ENCODE measurements at places on chromosomes 7 and 10. TPM values are rescaled to one million over a fixed set of nuclear protein-coding genes. Genes with fewer than 3 reads are reported as not detected.

GRCh38 chr10:103458720-103459119 lies at the start of gene CALHM1:
CALHM1 (minus strand) TSS chr10:103458900; CDS start chr10:103458751, 149 bp downstream.
- no peak for DNase-seq

Gene COL26A1
- 34.3 TPM for polyA plus RNA-seq

Gene BTBD16
- polyA plus RNA-seq: 0.37 TPM

Gene REEP3
- polyA plus RNA-seq: 26.3 TPM

DNA sequence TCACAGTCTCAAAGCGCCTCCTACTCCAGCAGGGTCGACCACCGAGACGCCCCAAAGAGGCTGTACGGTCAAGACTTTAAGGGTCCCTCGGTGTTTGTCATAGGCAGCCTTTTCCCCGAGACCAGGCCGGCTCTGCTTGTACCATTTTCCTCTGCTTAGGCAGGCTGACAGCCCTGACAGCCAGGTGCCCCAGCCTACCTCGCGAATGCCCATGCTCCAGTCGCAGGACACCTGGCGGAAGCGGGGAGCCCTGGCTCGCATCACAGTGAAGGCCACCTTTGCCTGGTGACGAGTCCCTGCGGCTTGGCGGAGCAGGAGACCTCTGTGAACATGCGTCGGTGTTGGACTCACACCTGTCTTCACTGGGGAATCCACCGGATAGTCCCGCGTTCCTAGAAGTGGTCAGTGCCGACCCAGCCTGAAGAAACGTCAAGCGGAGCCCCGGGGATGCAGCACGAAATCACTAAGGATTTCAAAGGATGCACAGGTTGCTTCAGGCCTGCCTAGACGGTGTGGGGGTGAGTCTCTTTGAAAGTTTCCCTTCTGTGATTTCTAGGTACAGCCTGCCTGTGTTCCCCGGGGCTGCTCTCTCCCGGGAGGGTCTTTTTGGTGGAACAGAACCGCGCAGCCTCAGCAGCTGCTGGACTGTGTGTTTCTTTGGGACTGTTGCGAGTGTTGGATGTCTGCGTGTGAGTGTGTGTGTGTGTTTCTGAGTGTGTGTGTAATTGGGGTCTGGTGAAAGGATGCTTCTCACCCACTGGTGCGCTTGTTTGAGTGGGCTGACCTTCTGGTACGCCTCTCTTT lies 30.5 kb upstream of the ZNF273 start:
- DNase-seq: no peak

DNA sequence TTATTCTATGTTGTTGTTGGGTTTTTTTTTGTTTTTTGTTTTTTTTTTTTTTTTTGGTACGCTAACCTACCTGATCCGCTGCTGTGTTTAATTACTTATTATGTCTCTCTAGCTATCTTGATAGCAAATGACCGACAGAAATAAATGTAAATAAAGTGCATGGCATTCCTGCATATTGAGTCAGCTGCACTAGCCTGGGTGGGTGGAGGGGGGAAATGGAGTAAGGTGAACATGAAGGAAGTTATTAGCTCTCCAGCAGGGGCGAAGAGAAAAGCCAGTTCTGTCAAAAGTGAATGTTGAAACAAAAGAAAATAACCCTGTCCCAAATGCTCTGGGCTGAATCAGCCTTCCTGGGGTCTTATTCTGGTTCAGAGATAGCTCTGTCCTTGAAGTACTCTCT lies 210.7 kb upstream of the MDFIC start:
- DNase-seq: no peak

Gene TRIL
- polyA plus RNA-seq: 55.0 TPM

GRCh38 chr10:7102557-7103349 lies 308.1 kb downstream of the SFMBT2 start:
- no peak for DNase-seq

- DNase-seq: no peak
Measured at GRCh38 chr7:12722636-12723605, 35.5 kb downstream of the ARL4A start.

- no peak for DNase-seq
Measured at GRCh38 chr7:92768501-92769393, 67.6 kb downstream of the CDK6 start.

DNA sequence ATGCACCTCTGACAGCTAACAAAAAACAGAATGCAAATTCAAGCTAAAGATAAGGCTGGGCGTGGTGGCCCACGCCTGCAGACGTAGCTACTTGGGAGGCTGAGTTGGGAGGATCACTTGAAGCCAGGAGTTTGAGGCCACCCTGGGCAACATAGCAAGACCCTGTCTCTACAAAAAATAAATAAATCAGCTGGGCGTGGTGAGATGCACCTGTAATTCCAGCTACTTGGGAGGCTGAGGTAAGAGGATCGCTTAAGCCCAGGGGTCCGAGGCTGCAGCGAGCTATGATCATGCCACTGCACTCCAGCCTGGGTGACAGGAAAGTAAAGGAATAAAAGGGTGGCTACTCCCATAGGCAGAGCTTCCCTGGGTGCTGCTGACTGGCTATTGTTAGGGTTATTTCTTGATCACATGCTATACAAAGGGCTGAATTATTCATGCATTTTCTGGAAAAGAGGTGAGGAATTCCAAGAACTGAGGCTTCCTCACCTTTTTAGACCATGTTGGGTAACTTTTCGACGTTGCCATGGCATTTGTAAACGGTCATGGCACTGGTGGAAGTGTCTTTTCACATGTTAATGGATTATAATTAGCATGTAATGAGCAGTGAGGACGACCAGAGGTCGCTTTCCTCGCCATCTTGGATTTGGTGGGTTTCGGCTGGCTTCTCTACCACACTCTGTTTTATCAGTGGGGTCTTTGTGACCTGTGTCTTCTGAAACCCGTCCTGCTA lies 6.9 kb upstream of the PSMG3 start:
- DNase-seq: no peak

GRCh38 chr7:106111655-106112117 lies 426 bp downstream of the SYPL1 start:
- peak; percentile 47 for DNase-seq

GRCh38 chr10:34181553-34182300 lies 633.4 kb downstream of the PARD3 start:
- DNase-seq: peak; percentile 78

GRCh38 chr7:46524350-46524749 lies 603.3 kb upstream of the IGFBP3 start:
- no peak for DNase-seq

Measured in renal pelvis (tissue), 12 donors.